ENCODE measurements at places on chromosomes 13 and 19.

- no peak for DNase-seq
These were observed 11.1 kb downstream of the SLC44A2 start for GRCh38 chr19:10636304-10636972.

- DNase-seq = no peak
These were observed 20.5 kb downstream of the IQCN start for GRCh38 chr19:18253716-18254115.

DNA sequence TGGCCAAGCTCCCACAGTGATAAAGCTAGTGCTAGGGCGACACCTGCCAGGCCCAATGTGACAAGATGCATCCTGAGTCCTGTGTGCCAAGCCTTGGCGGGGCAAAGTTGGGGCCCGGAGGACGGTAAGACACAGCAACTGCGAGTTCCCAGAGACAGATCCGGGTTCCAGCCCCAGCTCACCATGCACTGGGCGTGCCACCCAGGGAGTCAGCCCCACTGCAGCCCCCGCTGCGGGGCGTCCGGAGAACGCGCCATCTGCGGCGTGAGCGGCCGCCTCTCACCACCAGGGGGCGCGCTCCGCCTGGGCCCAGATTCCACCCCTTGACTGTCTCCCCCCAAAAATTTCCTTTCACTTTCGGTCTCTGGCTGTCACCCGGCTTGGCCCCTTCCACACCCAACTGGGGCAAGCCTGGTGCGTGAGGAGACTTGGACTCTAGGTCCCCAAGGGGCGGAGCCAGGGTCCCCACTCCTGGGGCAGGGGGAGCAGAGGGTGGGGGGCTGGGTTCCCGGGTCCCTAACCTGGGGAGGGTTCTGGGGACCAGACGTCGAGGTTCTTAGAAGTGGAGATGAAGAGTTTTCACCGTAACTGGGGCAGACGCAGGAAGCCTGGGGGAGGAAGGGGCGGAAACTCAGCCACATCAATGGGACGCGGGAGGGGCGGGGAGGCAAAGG lies at the start of gene FLT3LG:
FLT3LG (plus strand) TSS at position 348 of the 674 bp plus-strand sequence. CDS start 425 bp downstream, outside the sequence.
- peak; percentile 99 for DNase-seq

DNA sequence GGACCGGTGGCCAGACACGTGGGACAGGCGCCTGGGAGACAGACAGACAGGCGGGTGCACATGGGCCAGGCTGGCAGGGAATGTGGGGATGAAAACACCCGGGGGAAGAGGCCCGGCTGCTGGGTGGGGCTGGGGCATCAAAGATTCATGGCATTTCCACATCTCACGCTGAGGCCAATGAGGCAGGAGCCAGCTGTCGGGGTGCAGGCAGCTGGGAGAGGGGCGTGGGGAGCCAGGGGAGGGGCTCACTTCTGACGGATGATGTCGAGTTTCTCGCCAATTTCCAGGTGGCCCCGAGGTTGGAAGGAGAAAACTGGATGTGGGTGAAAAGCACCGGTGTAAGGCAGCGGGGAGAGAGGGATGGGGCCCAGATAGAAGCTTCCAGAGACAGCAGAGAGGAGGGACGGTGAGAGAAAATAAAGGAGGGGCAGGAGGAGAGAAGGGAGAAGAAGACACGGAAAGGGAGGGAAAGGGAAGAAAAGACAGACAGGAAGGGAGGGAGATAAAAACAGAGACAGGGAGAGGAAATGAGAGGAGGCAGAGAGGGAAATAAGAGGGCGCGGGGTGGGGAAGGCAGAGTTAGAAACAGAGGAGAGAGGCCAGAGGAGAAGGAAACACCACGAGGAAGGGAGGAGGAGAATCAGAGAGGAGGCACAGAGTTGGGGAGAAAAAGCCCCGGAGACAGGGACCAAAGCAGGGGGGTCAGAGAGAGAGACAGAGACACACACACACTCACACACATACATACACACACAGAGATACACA lies 8.0 kb upstream of the CCER2 start:
- DNase-seq = no peak

DNA sequence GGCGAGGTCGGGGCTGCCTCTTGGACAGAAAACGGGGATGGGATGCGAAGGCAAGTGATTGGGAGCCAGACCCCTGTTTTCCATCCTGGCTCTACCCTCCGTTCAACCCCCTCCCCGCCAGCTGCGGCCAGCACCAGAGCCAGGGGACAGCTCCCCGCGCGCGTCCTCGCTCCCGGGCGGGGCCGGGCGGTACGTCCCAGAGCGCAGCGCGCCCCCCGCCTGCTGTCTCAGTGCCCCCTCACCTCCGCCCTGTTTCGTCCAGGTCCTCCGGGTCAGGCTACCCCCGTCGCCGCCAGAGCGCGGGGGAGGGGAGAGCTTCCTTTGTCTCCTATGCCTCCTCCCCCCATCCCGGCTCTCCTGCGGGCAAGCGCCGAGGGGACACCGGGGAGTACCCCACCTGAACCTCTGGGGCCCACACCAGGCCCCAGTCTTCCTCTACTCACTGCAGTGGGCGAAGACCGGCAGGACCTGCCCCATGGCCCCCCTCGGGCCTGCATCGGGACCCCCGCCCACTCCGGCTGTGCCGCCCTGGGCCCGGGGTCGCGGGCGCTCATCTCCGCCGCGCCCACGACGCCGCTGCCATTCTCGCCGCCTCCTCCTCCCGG lies 396 bp downstream of the RTN2 start:
- DNase-seq = peak; percentile 89

GRCh38 chr19:51325161-51325976 lies 13.9 kb downstream of the IGLON5 start:
- DNase-seq = no peak

- peak; percentile 90 for DNase-seq
These were observed at the start of gene ZNF865 for GRCh38 chr19:55605637-55606470. TSS of gene ZNF865 (plus strand) at chr19:55605647. CDS start at chr19:55613619, 7,972 bp downstream.

DNA sequence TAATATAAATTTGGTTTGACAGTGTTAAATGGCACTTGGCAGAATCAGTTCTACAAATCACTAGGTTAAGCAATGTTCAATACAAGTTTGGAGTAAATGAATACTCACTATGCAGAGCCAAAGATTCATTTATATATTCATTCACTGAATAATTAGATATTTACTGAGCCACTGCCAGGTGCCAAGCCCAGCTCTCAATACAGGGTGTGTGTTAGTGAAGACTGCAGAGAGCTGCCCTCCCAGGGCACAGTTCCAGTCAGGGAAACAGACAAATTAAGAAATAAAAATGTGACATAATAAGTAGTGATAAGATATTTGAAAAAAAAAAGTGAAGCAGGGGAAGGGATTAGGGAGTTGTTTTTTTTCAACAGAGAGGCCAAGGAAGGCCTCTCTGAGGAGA lies 411.7 kb downstream of the KCNRG start:
- DNase-seq = no peak

GRCh38 chr19:7535998-7536695 lies 630 bp downstream of the PNPLA6 start:
- no peak for DNase-seq
